ENCODE measurements at places on chromosomes 4 and X. TPM values are rescaled to one million over a fixed set of nuclear protein-coding genes. Genes with fewer than 3 reads are reported as not detected.

GRCh38 chr4:76499461-76499860 lies 64.4 kb downstream of the SHROOM3 start:
- DNase-seq = no peak

GRCh38 chr4:59063015-59063720 lies 1953.0 kb upstream of the IGFBP7 start:
- no peak for DNase-seq

VSIG4 gene
- 164 TPM for total RNA-seq

DNA sequence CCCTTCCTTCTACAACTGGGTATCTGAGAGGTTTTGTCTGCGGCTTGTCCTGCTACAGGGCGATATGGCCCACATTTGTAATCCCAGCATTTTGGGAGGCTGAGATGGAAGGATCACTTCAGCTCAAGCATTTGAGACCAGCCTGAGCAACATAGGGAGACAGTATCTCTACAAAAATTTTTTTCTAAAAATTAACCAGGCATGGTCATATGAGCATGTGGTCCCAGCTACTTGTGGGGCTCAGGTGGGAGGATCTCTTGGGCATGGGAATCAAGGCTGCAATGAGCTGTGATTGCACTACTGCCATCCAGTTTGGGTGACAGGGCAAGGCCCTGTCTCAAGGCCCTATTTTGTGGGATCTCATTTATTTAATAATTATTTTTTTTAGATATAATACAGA lies 420.6 kb upstream of the PABPC4L start:
- DNase-seq = no peak

SFRP2 gene
- total RNA-seq = 38.2 TPM

DNA sequence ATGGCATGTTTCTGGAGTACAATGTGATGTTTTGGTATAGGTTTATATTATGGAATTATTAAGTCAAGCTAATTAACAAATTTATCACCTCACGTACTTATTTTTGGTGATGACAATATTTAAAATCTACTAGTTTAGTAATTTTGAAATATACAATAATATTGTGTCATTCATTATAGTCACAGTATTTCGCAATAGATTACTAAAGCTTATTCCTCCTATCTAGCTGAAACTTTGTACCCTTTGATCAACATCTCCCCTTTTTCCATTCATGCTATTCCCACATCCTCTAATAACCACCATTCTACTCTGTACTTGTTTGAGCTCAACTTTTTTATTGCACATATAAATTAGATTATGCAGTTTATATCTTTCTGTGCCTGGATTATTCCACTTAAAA lies 164.8 kb upstream of the SPANXN4 start:
- no peak for DNase-seq

Measured in esophagus muscularis mucosa (tissue), 4 donors.